ENCODE measurements at places on chromosomes 16 and 17.

DNA sequence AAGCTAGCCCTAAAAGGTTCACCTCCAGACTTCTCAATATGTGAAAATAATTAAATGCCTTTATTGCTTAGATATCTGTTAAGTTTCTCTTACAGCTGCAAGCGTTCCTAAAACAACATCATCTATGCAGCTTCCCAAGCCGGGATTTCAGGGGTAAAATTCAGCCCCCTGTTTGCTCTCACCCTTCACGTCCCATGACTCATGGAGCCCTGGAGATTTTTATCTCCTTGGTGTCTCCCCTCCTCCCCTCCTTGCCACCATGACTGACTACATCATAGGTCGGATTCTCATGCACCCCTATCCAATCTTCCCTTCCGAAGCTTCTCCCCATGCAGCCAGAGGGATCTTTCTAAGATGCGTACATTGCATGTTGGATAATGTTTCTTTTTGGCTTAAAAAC, 21.0 kb upstream of the CACNG4 start:
- DNase-seq, result no peak

DNA sequence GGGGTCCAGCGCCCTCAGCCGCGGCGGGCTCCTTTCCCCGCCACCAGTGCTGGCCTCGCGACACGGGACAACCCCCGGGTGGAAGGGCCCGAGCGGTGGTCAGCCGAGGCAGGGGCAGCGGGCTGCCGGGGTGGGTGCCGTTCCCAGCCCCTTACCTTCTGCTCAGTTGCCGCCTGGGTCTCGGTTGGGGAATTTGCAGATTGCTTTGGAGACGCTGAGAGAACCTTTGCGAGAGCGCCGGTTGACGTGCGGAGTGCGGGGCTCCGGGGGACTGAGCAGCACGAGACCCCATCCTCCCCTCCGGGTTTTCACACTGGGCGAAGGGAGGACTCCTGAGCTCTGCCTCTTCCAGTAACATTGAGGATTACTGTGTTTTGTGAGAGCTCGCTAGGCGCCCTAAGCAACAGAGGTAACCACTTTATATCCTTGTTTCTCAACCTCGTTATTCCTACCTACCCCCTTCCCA, 381 bp downstream of the CTNS start:
- peak; percentile 33 for DNase-seq

DNA sequence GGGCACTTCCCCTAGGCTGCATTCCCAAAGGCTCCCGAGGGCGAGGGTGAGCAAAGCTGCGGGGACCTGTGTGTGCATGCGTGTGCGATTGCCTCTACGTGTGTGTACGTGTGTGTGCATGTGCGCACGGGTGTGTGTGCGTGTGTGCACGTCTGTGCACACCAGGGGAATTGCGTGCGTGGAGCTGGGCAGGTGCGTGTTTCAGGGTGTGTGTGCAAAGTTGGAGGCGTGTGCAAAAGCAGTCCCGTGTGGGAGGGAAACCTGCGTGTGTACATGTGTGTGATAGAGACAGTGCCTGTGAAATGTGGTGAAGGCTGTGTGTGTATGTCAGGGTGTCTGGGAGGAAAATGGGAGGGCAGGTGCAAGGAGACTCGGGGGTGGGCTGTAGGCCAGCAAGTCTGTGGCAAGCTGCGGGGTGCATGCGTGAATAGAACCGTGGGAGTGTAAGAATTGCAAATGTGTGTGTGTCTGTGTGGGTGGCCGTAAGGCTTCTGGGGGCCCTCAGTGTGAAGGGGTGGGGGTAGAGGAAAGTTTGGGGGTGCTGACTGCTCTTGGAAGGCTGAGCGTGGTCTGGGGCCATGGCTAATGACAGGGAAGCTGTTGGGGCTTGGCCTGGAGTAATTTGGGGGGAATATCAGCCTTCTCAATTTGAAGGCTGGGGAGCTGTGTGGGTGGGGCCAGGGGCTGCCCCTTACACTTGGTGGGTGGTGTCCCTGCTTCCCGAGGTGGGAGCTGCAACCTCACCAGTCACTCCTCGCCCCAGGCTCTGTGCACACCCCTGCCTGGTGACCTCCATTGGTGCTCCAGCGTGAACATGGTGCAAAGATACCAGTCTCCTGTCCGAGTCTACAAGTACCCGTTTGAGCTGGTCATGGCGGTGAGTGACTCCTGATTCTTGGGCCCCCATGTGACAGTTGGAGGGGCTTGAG, 644 bp downstream of the SEC14L5 start:
- DNase-seq, result no peak

- no peak for DNase-seq
Measured at GRCh38 chr16:4837733-4838501, 9.2 kb downstream of the GLYR1 start.

- no peak for DNase-seq
Measured at GRCh38 chr16:52863000-52863399, 189.7 kb downstream of the CHD9NB start.

GRCh38 chr17:28160610-28161009, 118.1 kb downstream of the NLK start:
- no peak for DNase-seq

DNA sequence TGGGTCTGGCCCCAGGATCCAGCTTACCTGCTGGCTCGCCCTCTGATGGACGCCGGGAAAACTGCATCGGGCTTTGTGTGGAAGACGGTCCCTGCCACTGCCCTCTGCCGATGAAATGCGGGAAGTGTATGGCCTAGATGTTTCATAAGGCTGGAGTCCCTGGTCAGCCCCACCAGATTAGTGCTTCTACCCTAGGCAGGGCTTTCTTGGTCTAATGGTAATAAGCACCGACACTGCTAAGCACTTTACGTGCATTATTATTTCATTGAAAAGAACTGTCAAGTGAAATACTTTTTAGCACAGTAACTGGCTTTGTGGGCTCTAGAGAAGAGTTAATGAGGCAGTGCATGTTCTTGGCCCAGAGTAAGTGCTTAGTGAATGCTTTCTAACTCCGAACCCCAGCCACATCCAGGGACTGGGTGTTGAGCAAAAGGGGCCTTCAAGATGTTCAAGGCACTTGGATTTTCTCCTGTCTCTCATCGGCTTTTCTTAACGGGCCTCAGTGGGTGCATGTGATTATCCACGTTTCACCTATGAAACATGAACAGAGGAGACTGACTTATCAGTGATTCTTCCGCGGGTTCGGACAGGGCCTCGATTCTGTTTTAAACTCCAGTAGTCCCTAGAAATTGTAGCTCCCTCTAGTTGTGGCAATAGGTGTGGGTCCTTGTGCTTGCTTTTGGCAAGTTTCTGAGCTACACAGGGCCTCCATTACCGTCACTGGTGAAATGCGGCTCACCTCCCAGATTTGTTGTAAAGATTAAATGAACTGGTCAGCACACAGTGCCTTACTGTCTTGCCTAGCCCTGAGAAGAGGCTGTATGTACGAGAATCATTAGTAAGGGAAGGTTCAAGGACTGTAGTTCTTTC, 6.6 kb downstream of the TRAF4 start:
- DNase-seq, result peak; percentile 90

DNA sequence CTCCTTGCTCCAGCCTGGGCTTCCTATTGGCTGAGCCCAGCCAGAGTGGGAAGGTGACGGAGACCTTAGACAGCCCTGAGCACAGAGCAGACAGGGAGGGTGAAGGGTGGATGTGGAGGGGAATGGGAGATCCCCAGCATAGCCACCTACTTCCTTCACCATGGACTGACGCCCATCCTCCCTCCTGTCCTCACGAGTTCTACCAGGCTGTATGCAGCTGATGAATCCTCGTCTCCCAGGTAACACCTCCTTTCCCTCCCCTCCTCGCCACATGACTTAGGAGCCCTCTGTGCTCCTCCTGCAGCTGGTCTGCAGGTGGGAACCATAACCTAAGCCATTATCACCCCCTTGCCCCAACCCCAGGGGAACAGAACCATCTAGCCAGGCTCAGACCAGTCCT, 9.0 kb upstream of the CRHR1 start:
- DNase-seq, result no peak

DNA sequence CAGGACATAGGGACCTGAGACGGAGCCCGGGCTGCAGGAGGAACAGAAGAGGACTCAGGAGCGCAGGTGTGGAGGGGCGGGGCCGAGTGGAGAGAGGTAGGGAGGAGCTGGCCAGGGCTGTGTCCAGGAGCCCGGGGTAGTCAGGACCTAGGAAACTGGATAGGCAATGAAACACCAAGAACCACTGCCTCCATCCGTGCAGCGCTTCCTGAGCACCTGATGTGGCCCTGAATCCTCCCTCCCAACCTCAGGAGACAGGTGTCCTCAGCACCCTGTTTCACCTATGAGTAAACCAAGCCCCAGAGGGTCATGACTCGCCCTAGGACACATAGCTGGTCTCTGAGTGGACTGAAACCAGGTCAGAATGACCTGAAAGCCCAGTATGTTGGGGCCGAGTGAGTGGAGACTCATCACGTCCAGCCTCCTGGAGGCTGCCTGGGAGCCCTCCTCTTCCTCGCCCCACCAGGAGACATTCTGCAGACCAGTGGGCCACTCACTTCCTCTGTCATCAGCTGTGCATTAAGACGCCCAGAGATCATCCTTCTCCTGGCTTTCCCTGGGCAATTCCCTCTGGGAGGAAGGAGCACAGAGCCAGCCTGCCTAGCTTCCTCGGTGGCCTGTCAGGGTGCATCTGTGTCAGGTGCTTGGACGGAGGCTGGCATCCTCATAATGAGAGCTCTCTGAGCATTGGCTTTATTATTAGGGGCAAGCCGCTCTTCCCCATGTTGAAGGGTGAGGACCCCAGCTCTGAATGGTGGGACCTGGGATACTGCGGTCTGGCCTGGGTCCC, 72.8 kb downstream of the SCNN1B start:
- DNase-seq, result no peak

- peak; percentile 96 for DNase-seq
Measured at GRCh38 chr17:76501018-76501826, at the start of gene RHBDF2. Gene RHBDF2, minus strand, starts transcription at chr17:76501423. Its CDS starts 19,899 bp downstream, at chr17:76481524.

- no peak for DNase-seq
Measured at GRCh38 chr16:13638218-13638617, 281.7 kb upstream of the ERCC4 start.

- peak; percentile 46 for DNase-seq
Measured at GRCh38 chr16:4477966-4478365, 1.8 kb downstream of the HMOX2 start.

DNA sequence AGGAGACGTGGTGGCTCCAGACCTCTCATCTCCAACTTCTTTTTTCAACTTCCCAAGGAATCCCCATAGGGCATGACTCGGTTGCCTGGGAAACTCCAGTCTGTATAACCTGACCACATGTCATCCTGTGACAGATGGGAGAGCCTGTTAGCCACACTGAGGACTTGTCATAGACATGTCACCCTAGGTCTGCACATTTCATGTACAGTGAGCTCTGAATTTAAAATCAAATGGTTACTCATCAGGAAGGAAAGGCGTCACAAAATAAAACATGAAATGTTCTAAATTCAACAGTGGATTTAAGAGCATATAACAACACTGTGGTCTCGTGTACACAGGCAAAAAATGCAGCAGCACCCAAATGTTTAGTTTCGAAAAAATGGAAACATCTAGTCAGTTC, 22.2 kb upstream of the ADAMTS18 start:
- no peak for DNase-seq

- DNase-seq, result no peak
Measured at GRCh38 chr17:48952904-48953303, 8.3 kb upstream of the SNF8 start.

DNA sequence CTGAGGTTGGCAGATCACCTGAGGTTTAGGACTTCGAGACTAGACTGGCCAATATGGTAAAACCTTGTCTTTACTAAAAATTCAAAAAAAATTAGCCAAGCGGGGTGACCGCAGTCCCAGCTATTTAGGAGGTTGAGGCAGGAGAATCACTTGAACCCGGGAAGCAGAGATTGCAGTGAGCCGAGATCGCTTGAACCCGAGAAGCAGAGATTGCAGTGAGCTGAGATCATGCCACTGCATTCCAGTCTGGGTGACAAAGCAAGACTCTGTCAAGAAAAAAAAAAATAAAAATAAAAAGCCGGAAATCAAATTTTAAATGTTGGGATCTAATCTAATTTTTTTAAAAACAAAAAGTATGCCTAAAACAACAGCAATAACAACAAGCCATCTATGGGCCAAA, 56.3 kb downstream of the ABCC1 start:
- DNase-seq, result no peak

DNA sequence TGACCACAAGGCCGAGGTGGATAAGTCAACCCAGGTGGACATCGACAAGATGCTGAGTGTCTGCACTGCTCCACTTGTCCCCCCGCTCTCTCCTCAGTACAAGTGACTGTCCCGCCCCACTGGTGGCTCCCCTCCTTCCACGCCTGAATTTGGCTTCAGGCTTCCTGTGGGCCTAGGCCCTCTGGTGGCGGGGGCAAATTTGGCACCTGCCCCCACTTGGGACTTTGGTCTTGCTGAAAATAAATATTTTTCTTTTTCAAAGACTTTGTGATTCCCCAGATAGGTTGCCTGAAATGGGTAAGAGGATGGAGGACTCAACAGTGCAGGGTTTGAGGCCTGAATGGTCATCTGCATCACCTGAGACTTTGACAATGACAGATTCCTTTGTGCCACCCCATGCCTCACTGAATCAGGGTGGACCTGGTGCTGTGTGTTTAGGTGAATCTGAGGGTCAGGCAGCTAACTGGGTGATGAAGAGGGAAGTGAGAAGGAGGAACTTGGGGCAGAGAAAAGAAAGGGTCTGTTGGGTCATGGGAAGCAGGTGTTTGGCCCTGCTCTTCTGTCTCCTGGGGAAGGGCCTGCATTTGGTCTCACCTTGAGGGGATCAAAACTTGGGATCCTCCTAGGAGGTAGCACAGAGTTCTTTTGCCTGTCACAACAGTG, 2.0 kb downstream of the C16orf86 start:
- no peak for DNase-seq

DNA sequence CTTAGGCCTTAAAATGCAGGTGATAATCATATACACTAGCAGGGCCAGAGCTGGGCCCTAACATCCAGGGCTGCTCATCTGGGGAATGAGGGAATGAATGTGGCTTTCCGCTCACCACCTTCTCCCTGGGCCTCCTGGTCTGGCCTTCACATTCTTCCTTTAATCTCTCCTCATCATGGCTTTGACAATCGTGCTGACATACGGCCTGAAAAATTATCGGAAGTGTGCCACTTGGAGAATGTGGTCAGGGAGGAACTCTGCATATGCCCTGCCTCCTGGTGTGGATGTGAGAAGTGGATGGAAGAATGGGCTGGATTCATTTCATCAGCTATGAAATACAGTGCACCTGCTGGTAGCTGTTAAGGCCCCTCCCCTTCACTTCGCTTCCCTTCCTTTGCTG, 2.4 kb downstream of the WSCD1 start:
- DNase-seq, result no peak

DNA sequence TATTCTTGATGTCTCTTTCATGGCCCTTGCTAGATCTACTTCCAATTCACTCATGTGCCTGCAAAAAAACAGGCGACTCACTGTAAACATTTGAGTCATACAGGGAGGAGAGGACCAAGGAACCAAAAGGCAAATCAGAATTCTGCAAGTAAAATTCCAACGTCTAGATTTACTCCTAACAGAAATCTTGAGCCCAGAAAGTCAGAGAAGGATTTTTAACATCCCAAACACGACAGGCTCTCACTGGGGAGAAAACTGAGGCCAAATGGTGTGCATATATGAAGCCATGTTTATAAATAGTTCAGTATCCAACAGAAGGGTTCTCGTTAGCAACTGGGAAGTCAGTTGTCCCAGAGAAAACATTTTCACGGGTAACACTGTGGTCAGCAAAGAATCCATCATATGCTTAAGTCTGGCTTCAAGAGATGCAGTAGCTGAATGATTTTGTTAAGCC, 40.1 kb downstream of the LITAF start:
- peak; percentile 41 for DNase-seq
